ENCODE measurements at places on chromosomes 13 and 19.

DNA sequence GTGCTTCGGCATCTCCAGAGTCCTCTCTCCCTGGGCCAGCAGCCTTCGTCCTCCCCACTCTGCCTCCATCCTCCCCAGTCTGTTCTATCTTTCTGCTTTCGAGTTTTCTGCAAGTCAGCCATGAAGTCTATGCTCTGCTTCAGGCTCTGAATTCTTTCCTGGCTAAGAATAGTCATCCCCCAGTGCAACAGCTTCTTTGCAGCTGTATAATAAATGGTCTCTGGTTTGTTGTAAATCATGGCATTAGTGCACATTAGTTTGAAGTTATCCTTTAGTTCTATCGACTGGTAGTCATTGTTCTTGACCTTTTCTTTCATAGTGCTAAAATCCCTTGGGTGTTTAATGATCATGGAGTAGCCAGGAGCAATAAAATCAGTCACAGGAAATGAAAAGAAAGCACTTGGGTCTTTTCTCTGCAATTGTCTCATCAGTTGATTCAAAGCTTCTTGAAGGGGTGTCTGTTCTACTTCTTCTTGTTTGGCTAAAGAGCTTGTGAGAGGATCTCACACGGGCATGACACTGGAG, 46.2 kb upstream of the SOX21 start:
- DNase-seq, result no peak

DNA sequence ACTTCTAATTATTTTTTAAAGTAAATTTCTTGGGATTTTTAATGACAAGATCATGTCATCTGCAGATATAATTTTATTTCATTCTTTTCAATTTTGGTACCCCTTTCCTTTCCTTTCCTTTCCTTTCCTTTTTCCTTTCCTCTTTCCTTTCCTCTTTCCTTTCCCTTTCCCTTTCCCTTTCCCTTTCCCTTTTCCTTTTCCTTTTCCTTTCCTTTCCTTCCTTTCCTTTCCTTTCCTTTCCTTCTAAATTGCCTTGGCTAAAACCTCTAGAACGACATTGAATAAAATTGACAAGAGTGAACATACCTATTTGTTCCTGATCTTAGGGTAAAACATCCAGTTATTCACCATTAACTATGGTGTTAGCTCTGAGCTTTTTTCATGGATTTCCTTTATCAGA, 334.1 kb downstream of the NDFIP2 start:
- DNase-seq, result no peak

GRCh38 chr13:39855236-39855635, 199.8 kb downstream of the COG6 start:
- DNase-seq, result no peak

GRCh38 chr13:78978381-78978998, 319.5 kb upstream of the OBI1 start:
- no peak for DNase-seq

- no peak for DNase-seq
These were observed 2.1 kb downstream of the DAPK3 start for GRCh38 chr19:3968556-3969434.

- DNase-seq, result no peak
These were observed 496.8 kb downstream of the MYO16 start for GRCh38 chr13:109126178-109126577.

DNA sequence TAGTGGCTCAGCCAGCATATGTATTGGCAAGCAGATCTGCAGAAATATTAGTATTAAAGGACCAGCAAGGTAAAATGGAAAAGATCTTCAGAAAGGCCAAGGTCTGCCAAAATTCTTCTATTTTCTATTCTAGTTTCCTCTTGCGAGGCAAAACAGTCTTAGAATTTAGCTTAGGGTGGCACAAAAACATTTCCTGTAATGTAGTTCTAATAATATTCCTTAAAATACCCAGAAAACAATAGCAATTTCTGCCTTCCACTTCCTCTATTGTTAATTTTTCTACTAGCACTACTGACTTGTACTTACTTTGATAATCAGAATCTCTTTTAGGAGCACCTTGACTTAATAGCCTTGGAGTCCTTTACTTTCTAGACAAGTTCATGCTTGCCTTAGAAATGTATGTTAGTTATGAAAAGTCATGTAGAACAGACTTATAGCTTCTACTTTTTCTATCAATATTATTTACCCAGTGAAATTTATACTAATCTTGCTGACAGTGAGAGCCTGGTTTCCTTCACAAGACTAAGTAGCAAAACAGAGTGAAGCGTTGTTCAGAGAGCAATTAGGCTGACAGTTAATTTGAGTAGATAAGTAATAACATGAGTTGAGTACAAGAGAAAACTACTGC, 23.9 kb upstream of the LPAR6 start:
- no peak for DNase-seq

DNA sequence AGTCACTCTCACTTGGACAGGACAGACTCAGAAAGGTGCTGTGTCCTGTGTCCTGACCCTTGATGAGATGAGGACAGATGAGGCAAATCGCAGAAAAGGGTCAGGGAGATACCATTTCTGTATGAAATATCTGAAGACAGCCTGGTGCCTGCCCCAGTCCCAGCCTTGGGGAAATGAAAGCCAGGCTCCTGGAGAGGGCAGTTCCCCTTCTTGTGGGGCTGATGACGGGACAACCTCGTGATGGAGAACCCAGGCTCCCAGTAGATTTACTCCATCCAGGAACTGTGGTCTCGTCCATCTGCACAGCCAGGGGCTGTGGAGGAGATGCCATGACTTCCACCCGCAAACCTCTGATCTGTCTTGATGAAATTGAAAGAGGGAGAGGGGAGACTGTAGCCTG, 13.8 kb downstream of the LILRB1 start:
- DNase-seq, result no peak

GRCh38 chr13:54194233-54195024, 1165.8 kb downstream of the OLFM4 start:
- DNase-seq, result no peak

- DNase-seq, result no peak
These were observed 387.6 kb downstream of the SLITRK6 start for GRCh38 chr13:85411591-85411990.

- DNase-seq, result no peak
These were observed 483.3 kb upstream of the SPRY2 start for GRCh38 chr13:80824229-80824628.

DNA sequence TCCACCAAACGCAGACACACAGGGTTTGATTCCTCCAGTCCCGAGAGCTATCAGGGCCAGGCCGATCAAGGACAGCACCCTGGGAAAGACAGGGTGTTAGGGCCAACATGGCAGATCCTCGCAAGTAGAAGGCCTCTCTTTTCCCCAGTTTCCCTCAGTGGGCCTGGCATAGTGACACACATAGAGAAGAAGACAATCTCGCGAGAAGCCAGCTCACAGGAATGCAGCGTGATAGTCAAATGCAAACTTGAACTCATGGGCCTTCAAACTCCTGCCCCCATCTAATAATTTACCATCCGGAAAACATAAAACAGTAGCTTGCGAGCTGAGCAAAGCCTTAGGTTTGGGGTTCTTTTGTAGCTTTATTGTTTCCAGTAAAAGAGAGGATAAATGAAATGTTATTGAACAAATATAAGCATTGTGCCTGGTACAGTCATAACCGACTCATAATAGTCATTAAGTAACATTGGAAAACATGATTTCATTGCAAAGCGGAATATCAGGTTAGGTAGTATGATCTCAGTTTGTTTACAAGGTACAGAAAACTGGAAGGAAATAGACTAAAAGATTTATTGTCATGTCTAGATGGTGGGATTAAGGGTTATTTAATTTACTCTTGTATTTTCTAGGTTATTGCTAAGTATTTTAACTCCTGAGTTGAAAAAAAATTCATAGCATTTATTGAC, 30.5 kb downstream of the SLC15A1 start:
- DNase-seq, result no peak

- DNase-seq, result no peak
These were observed 560.1 kb downstream of the DIAPH3 start for GRCh38 chr13:59603646-59604045.

- no peak for DNase-seq
These were observed 7.4 kb downstream of the DBP start for GRCh38 chr19:48629599-48630295.

DNA sequence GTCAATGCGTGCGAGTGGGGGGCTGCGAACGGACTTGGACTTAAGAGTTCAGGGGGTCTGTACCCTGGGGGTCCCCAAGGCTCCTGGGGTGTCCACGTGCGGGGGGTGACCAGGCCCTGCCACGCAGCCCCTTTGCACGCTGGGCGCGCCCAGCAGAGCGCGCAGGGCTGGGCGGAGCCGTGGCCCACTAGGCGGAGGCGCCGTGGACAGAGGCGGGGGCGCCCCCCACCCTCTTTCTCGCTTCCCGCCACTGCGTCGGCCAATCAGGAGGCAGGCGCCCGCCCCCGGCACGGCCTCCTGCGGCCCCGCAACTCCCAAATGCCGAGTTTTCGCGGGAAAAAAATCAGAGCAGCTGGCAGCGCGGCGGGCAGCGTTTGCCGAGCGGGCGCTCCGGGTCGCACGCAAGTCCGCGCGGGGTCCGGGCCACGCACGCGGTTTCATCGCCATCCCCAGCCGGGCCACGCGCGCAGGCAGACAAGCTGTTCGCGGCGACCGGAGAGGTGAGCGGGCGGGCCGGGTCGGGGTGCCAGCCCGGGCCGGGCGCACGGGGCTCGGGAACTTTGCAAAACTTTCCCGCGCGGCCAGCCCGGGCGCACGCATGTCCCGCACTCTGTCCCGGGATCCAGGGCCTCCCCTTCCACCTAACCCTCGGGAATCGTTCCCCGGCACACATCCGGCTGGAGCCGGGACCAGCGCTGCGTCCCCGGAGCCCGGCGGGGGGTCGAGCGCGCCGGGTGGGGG, at the start of gene UHRF1:
TSS of gene UHRF1 (plus strand) at position 346 of the 741 bp plus-strand sequence. CDS start 1,385 bp downstream, outside the sequence.
- DNase-seq, result no peak

GRCh38 chr13:55245005-55245644, 1895.6 kb upstream of the PRR20A start:
- DNase-seq, result no peak

- DNase-seq, result no peak
These were observed 9.4 kb downstream of the GARRE1 start for GRCh38 chr19:34263745-34264237.

- DNase-seq, result no peak
These were observed 8.3 kb upstream of the SHISA7 start for GRCh38 chr19:55451163-55451964.

DNA sequence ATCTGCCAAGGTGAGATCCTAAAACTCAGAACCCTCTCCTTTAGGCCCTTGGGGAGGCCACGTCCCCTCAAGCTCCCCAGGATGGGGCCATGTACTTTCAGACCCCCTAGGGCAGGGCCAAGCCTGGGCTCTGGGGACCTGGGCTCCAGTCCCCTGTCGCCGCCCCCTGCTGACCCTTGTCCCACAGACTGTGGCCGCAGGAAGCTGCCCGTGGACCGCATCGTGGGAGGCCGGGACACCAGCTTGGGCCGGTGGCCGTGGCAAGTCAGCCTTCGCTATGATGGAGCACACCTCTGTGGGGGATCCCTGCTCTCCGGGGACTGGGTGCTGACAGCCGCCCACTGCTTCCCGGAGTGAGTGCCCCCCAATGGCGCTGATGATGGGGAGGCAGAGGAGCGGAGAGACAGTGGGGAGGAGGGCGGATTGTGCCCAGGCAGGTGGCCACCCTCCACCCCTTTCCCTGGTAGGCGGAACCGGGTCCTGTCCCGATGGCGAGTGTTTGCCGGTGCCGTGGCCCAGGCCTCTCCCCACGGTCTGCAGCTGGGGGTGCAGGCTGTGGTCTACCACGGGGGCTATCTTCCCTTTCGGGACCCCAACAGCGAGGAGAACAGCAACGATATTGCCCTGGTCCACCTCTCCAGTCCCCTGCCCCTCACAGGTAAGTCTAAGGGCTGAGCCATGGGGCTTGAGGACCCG, 18.8 kb downstream of the HPN start:
- no peak for DNase-seq

DNA sequence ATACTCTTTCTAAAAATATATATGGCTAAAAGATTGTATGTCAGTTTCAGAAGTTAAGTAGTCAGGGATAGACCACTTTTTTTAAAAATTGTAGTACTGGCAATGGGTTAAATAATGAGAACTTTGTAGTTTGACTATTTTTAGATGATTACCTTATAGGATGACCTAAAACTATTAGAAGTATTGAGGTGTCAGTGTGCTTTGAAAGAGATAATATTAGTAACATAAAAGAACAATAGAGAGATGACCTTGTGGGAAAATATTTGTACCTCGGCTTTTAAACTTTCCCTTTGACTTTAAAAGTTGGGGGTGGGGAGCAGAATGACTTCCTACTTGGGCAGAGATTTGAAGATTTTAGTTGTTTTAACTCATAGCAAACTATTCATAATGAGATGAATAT, 48.3 kb downstream of the SLAIN1 start:
- DNase-seq, result no peak

GRCh38 chr13:33560726-33561125, 257.2 kb upstream of the RFC3 start:
- no peak for DNase-seq

DNA sequence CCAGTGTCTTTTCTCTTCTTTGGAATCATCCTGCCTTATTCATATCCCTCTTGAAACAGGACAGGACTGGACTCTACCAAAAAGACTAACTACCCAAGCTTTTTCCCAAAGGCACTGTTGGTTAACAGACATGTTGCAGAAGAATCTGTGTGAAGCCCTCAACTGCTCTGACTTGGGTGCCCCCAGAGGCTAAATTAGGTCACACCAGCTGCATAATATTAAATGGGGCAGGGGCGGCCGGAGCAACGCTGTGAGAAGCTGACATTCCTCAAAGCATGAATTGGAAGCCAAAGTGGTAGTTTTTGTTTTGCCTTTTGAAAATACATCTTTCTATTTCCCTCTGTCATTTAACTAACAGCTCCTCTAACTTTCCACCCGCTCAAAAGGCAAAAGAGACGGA, 185.9 kb downstream of the LHFPL6 start:
- no peak for DNase-seq

DNA sequence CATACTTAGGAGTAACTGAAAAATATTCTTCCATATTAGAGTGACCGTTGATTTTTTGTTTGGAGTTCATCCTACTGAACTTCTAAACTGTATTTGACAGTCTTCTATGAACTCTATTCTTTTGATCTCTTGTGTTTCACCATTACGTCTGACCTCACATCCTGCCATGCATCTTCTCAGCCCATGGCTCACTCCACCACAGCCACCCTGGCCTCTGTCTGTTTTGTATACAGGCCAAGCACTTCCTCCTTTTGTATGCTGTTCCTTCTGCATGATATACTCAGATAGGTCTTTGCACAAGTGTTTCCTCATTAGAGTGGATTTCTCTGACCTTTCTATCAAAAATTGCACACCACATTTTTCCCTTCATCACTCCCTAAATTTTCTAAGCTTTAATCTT, 119.9 kb downstream of the MAB21L1 start:
- DNase-seq, result no peak

GRCh38 chr13:39406688-39407087, 196.3 kb downstream of the LHFPL6 start:
- no peak for DNase-seq

DNA sequence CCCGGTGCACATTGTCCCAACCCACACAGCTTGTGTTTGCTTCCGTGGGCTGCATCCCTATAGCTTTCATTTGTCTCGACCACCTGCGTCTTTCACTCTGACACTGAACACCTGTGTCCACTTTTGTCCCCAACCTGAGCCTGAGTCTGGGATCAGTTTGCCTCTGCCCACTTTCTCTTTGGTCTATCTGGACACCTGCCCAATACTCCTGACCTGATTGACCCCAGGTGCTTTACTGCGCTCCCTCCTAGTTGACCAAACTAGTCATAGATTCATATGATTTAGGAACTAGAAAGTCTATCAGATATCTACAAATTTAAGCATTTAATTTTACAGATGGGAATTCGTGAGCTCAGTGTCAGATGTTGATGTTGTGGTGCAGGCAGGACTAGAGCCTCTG, 209.9 kb downstream of the DCT start:
- no peak for DNase-seq

Measured in stimulated activated CD8-positive, alpha-beta memory T cell treated with anti-CD3 and anti-CD28 coated beads, Interleukin-2, amount 100 ng/mL, for 1 hour (primary cell).